T-helper 9 cell (primary cell): ENCODE measurements at places on chromosomes 6 and 20.

- DNase-seq, result no peak
Observed at GRCh38 chr20:62571669-62572344, 70.5 kb upstream of the SLCO4A1 start.

GRCh38 chr6:56761651-56762050 lies 119.0 kb upstream of the DST start:
- no peak for DNase-seq

GRCh38 chr20:25457886-25458680 lies 50.6 kb downstream of the GINS1 start:
- no peak for DNase-seq

GRCh38 chr6:134706806-134707205 lies 243.1 kb downstream of the ALDH8A1 start:
- DNase-seq, result no peak

DNA sequence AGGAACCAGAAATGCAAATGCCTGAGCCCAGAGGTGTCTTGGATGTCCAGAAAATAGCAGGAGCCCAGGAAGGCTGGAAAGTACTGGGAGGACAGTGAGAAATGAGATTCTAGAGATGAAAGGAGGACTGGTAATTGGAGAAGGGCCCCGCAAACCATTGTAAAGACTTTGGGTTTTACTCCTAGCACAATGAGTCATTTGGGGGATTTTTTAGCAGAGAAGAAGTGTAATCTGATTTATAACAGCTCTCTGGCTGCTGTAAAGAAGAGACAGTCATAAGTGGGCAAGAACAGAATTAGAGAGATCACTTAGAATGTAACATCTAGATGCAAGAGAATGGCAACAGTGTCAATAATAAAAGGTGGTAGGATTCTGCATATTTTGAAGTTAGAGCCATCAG lies 40.2 kb downstream of the SLC35F1 start:
- DNase-seq, result no peak

GRCh38 chr6:28134015-28134414 lies 7.7 kb upstream of the ZKSCAN8 start:
- no peak for DNase-seq

GRCh38 chr6:125507987-125508655 lies 206.4 kb upstream of the HDDC2 start:
- DNase-seq, result no peak

GRCh38 chr6:154230910-154231595 lies 125.5 kb downstream of the IPCEF1 start:
- DNase-seq, result no peak

- DNase-seq, result no peak
Observed at GRCh38 chr6:38209371-38210260, 390.1 kb downstream of the ZFAND3 start.

DNA sequence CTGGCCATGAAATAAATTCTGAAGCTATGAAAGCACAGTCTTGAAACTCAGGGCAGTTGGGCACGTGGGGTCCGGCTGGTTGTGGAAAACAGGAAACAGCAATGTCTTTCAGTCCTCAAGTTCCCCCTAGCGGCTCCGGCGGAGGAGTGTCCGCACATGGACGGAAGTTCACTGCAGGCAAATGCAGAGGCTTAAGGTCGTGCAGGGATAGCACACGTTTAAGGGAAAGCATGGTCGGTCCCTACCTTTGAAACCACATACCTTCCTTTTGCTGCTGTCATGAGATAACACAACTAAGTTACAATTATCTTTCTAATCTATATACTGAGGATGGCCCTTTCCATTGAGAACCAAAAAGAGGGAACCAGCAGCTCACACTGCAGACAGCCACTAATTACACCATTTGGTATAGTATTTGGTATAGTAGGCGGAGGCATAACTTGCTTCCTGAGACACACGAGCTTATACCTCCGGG lies 52.6 kb upstream of the NFATC2 start:
- DNase-seq, result peak; percentile 60

- no peak for DNase-seq
Observed at GRCh38 chr20:39541136-39541803, 579.1 kb downstream of the DHX35 start.

- no peak for DNase-seq
Observed at GRCh38 chr6:57434944-57435343, 117.5 kb downstream of the PRIM2 start.
